ENCODE measurements at places on chromosomes 4 and X.
A peak's percentile ranks its signal among the peaks of the same experiment; 100 is the strongest.

DNA sequence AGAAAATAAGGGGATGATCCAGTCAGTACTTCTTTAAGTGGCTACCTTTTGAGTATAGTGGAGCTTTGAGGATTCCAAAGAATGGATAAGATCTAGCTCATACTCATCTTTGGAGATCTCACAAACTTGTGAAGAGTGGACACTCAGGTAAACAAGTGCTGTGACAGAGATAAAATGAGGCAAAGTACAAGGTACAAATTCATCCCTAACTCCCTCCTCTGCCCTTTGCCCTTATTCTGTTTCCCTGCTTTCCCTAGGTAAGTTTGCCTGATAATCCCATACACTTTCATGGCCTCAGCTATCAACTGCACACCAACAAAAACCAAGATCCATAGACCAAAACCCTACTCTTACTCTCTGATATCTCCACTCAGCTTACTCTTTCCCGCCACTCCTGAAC is 16.4 kb upstream of the CPEB2 start:
- DNase-seq = no peak

GRCh38 chr4:25330335-25330734 is 17.8 kb downstream of the ZCCHC4 start:
- no peak for DNase-seq

GRCh38 chrX:1336948-1337779 is 579 bp downstream of the IL3RA start:
- no peak for DNase-seq

- DNase-seq = no peak
Measured at GRCh38 chr4:105622269-105622668, 69.8 kb downstream of the ARHGEF38 start.

DNA sequence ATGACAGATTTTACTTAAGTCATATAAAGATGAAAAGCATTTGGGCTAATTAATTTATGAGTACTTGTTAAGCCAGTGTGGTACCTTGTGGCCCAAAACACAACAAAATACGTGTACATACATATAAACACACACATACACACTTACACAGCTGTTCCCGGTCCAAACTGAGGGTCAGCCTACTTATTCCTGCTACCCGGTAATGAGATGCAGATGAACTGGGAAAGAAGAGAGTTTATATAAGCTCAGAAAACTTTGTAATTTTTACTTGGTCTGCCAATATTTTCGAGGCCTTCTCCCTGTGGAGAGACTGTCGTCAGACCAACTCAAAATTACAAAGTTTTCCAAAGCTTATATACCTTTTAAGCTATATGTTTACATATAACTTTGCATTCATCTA is 25.8 kb upstream of the PBDC1 start:
- DNase-seq = no peak

- DNase-seq = no peak
Measured at GRCh38 chr4:100872811-100873210, 355.0 kb upstream of the EMCN start.

GRCh38 chr4:158217763-158218162 is 7.5 kb downstream of the TMEM144 start:
- DNase-seq = no peak

DNA sequence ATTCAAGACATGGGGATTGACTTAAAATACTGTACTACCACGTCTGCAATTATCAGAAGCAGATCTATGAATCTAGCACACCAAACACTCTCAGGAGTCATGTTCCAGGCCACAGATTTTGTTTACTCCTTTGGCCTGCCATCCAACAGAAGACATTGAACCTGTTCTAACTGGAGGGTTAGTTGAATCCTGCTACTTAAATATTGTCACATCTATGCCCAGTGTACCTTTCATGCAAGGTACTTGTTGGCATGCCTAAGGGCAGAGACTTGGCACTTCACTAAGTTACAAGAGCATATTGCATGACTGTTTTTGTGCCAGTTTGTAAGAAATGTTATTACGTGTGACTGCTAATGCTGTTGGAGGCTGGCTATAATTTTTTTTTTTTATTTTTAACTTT is 126.9 kb upstream of the BCOR start:
- DNase-seq = no peak

DNA sequence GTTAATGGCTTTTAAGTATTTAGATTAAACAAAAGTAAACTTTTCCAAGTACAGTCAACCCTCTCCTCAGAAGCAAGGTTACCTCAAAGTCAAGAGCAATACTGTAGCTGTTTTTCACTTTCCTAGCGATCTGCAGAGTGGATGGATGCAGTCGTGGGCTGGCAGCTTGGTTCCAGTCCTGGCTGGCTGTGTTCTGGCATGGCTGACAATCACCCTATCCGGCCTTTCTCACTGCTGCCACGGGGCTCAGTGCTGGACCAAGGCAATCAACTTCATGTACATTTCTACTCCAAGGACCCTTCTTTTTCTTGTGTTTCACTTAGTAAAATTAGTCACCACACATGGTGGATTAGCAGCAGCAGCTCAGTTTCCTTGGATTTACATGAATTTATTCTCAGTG is 208.3 kb downstream of the GABRB1 start:
- no peak for DNase-seq

DNA sequence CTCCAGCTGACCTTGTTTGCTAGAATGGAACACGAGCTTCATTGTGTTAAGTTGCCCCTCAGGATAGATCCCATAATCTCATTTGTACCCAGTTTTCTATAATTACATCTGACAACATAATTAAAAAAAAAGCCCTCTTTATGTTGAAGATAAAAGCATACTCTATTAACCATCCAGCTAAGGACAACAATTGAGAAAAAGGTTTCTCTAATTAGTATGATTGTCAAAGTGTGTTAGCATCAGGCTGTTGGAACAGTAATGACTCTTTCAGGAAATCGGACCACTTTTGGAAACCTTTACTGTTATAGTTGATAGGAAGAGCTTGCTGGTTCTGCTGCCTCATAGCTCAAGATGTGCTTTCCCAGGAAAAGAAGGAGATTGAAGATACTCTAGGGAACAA is 172.6 kb downstream of the FHIP1A start:
- no peak for DNase-seq

GRCh38 chr4:174934360-174934759 is 16.2 kb downstream of the ADAM29 start:
- no peak for DNase-seq

DNA sequence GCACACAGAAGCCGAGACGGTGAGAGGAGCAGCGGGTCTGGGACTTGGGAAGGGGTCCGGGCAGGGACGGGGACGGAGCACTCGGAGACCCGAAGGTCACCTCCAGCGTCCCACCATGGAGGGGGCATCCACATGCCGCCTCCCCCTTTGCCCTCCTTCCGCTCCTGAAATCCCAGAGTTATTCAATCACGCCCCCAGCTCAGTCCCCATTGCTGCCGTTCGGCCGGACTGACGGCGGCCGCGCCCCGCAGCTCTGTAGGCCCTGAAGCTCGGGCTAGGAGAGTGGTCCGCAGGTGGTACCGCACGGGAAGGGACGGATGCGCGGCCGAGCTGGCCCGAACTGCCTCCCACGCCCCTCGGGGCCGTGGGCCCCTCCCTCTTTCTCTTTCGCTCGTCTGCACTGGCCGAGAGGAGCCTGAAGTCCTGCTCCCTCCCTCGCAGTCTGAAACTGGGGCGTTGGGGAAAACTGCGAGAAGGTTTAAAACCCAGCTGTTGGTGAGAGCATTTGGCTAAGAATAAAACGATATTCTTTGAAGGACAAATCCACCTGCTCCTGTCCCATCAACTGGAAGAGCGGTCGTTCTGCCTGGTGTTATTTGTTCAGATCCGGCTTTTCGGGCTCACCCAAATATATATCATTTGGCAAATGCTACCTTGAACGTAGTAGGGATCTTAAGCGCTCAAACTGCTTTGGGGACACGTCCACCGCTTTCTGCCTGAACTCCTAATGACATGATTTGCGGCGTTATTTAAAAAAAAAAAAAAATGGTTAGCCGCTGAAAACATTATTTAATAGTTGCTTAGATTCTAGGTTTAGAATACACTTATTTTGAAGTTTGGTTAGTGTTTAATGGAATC is 719 bp downstream of the USO1 start:
- DNase-seq = peak; percentile 12

DNA sequence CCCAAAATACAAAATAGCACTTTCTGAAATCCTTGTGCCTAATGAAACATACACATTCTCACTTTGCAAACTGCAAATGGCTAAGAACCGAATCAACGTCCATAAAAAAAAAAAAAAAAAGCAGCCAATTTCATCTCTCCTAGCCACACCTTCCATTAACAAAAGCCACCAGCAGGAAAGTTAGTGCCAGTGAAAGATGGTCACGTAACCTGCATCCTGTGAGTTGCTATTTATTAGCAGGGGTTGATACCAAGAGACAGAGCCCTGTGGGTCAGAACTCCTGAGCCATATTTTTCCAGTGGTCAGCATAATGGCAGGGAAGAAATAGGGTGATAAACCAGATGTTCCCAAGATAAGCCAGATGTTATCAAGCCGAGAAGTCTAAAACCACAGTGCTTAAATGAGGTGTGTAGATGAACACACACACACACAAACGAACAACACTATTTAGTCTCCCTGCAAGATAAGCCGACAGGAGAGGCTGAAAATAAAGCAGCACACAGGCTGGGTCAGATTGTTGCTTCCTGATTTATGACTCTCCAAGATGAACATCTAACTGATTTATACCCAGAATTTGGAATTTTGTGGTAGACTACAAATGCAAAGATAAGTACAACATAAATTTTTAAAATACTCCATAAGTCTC is 11.5 kb downstream of the PPARGC1A start:
- no peak for DNase-seq

DNA sequence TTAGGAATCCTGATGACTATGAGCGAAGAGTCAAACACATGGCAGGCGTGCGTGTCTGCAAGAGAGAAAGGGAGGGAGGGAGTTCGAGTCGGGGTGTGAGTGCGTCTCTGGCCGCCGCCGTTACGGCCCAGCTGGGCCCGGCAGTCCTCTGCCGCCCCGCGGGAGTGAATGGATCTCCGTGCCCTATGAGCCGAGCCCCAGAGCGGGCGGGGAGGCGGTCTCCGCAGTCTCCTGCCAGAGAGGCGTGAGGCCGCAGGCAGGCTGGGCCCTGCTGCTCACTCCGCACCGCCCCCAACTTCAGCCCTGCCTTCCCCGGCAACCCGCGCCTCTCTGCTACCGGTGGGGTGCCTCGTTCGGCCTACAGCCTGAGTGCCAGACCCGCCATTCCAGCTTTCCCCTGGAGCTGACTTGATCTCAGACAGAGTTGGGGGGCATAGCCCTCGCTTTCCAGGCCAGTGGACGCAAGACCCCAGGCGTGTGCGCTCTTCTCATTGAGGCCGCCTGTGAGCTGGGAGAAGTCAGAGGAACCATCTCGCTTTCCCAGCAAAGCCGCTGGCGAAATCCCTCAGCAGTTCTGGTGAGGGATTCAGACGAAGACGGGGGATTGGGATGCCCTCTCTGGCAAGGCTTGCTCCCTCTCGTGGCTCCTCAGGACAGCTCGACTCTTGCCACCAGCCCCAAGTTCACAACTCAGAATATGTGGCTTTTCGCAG is 1.4 kb downstream of the SLC16A2 start:
- no peak for DNase-seq

DNA sequence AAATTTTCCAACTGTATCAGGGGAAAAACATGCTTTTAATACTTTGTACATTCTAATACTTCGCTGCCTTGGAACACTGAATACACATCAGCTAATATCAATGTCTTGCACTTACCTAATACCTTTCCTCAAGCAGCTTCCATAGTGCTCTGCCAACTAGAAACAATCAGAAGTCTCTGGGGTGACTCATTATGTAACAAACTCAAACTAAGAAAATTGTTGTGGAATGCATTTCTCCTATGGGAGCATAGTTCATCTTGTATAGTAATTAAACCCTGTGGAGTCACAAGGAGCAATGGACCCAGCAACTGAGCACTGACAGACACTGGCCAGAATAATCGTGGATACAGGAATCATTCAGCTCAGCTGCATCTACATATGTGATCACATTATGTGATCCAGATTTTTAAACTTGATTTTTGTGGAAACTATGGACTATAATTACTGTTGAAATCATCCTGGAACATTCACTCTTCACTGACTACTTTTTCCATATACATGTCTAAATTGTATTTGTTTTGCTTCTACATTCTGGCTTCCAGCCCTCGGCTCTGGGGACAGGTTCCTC is 496.9 kb downstream of the TMA16 start:
- DNase-seq = no peak

GRCh38 chr4:106898621-106899230 is 137.4 kb downstream of the DKK2 start:
- no peak for DNase-seq

DNA sequence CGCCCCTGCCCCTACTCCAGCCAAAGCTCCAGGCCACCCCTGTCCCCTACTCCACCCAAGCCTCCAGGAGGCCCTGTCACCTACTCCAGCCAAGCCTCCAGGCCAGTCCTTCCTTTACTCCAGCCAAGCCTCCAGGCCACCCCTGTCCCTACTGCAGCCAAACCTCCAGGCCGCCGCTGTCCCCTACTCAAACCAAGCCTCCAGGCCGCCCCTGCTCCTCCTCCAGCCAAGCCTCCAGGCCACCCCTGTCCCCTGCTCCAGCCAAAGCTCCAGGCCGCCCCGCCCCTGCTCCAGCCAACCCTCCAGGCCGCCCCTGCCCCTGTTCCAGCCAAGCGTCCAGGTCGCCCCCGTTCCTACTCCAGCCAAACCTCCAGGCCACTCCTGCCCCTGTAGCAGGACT is 5.1 kb upstream of the ASMT start:
- DNase-seq = no peak

DNA sequence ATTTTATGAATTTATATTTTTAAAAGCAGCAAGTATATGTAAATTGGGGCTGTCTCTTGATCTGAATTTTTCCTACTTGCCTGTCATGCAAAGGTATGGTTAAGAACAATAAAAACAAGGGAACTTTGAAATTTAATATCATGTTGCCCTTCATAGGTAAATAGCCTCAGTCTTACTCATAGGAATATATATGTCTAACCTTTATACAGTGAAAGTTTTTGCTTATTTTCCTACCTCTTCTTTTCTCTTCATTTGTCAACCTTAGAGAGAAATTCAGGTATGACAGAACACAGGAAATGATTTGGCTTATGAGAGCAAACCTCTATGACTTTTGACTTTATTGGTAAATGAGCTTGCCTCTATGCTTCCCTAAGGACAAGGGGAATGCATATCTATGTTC is 716.0 kb downstream of the CENPC start:
- DNase-seq = no peak

DNA sequence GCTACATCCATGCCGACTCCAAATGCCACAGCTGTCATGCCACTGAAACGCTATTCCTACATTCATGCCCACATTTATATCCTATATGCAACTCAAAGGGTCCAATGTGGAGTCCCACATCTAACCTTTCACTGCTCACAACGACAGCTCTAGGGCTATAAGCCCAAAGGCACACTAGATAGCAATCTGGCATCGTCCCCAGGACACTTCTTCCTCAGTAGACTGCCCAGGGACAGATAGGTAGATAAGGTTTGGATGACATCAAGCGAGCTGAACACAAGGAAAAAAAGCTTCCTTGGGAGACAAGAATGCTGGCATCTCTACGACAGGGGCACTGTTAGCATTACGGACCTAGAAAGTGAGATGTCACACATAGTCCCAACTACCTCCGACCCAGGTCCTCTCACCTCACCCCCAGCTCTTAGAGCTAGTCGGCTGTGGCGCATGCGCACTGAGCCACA is 685 bp downstream of the RAB9B start:
- peak; percentile 37 for DNase-seq

GRCh38 chr4:180727478-180727877 is 1515.7 kb upstream of the TENM3 start:
- no peak for DNase-seq

- DNase-seq = no peak
Measured at GRCh38 chrX:118350221-118350620, 4.3 kb downstream of the WDR44 start.

GRCh38 chr4:52643785-52644244 is 15.3 kb downstream of the USP46 start:
- DNase-seq = no peak
